ENCODE measurements at places on chromosomes 12 and 14.

- DNase-seq, result no peak
Observed at GRCh38 chr12:115947696-115948062, 329.8 kb downstream of the MED13L start.

DNA sequence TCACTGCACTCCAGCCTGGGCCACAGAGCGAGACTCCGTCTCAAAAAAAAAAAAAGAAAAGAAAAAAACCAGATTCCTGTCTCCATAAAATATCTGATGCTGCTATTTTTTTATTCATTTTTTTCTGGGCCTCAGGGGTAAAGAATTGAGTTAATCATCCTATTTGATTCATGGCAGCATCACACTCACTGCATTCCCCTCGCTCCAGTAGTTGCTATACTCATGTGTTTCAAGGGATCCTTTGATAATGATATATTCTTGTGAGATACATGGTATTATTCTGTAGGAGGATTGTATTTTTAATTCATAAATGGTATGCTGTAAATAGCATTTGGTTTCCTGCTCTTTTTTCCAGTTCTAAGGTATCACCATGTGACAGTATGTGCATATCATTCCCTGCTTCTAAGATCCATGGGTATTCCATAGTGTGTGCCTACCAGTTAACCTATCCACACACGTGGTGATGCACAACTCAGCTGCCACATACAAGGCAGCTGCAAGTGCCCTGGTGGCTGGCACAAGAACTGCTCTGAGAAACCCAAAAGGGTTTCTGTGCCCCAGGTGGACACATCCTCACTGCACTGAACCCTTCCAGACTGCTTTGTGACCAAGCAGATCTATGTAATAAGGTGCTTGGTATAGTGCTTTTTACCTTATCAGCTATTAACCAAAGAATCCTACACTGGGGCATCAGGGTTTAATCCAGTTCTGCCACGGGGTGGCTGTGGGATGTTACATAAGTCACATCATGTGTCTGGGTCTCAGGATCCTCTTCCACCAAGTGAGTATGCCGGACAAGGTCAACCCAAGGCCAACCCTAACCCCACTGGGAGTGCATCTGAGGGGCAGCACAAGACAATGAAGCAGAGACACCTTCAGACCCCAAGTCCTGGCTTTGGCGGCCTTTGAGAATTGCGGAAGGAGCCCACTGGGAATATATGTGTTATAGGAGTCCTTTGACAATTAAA lies 74.6 kb downstream of the ZFP36L1 start:
- no peak for DNase-seq

- DNase-seq, result no peak
Observed at GRCh38 chr12:92224685-92225331, 79.2 kb upstream of the BTG1 start.

DNA sequence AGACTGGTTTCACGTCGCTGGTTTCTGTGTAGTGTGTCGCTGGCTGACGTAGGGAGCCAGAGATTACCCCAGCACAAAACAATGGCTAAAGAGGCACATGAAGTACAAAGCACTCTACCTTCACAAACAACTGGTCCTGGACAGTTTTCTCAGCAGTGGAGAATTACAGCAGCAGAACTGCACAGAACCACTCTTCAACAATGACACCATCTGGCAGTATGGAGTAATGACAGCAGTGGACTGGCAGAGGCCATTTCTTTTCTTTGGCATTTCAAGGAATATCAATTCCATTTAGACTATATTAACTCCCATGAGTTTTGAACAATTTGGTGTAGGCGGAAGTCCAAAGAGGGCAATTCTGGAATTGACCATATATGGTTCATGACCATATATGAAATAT lies 1074.1 kb downstream of the AACS start:
- DNase-seq, result no peak

GRCh38 chr14:70098250-70098809 lies 90.4 kb downstream of the SLC8A3 start:
- no peak for DNase-seq

DNA sequence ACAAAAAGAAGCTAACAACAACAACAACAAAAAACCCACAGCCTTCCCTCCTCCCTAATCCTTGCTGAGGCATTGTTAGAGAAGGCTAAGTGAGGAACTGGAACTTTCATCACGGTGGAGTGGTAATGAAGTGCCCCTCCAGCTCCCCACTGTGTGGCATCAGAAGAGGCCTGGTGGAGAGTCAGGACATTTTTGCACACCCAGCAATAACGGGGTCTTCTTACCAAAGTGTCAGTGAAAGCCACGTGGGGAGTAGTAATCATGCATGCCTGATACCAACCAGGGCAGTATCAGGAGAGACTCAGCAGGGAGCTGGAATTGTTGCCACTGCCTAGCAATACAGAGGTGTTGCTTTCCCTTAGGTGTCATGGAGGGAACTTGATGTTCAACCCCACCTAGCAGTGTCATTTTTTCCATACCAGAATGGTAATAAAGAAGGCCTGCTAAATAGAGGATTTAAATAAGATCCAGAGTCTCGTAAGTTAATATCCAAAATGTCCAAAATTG lies 299.7 kb upstream of the RGS6 start:
- DNase-seq, result no peak

DNA sequence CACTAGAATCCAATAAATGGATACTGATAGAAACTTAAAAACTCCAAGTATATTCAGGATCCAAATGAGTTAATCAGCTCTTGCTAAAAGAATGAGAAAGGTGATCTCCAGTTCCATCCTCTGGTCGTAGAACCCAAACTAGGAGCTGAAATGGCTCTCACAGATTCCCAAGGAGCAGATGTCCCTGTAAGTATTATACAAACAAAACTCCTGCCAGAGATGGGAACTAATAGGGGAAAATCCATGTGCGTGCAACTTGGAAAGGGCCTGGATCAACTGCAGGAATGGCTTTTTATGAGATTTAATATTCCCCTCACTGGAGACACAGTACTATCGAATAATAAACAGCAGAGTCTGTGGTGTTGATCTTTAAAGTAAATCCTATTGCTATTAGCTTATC lies 309.2 kb upstream of the TBX3 start:
- DNase-seq, result no peak

- DNase-seq, result no peak
Observed at GRCh38 chr12:7129872-7130691, at the start of gene CLSTN3. CLSTN3 (plus strand) TSS chr12:7130371; CDS start chr12:7130649, 278 bp downstream.

- no peak for DNase-seq
Observed at GRCh38 chr12:112963227-112963861, 15.0 kb upstream of the OAS2 start.

DNA sequence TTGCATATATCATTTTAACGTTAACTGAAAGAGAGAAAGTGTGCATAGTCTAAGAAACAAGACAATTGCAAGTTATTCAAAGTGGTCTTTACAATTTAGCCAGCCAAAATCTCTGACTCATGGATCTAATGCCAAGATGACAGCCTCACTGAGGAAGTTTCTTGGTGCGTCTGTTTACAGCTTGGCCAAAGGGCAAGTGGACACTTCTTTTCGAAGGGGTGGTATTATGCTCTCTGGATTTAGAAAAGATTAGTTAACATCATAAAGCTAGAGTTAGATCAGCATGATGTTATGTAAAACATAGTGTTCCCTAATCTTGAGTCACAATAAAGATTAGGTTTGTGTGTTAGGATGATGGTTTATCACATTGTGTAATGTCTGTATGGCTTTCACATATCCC lies 51.5 kb upstream of the SLC2A13 start:
- no peak for DNase-seq

- no peak for DNase-seq
Observed at GRCh38 chr14:99519931-99520421, 38.8 kb downstream of the CCNK start.

DNA sequence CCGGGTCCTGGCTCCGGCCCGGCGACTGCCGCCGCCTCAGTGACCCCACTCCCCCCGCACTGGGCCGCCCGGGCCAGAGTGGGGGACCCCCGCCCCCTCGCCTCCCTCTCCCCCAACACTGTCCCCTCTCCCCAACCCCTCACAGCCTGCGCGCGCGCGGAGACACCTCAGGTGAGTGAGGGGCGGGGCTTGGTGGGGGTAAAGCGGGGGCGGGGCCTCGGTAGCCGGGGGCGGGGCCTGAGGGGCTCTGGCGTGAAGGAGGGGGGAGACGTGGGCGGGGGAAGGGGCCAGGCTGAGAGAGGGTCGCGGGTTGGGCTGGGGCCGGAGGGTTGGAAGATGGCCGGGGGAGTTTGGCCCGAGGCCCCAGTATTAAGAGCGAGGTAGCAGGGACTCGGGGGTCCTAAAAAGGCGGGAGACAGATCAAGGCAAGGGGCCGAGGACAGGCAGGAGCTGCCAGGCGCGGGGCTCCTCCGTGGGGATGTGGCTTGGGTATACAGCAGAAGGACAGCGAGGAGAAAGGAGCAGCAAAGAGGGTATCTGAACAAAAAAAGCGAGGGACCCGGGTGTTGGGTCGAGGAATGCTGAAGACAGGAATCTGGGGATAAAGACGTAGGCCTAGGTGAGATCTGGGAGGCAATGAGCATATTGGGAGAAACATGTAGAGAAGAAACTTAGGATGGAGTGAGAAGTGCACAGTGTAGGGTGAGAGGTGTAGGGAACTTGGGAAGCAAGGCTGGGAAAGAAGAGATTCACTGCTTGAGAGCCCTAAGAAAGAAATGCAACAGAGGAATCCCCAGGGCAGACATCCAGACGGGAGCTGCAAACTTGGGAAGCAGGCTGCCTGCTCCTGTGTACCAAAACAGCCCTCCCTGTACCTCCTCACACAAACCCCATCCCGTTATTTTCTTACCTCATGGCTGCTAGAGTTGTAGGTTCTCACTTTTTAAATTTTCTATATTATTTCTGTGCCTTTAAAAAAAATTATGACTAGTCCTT lies 10.8 kb downstream of the SUOX start:
- DNase-seq, result no peak

DNA sequence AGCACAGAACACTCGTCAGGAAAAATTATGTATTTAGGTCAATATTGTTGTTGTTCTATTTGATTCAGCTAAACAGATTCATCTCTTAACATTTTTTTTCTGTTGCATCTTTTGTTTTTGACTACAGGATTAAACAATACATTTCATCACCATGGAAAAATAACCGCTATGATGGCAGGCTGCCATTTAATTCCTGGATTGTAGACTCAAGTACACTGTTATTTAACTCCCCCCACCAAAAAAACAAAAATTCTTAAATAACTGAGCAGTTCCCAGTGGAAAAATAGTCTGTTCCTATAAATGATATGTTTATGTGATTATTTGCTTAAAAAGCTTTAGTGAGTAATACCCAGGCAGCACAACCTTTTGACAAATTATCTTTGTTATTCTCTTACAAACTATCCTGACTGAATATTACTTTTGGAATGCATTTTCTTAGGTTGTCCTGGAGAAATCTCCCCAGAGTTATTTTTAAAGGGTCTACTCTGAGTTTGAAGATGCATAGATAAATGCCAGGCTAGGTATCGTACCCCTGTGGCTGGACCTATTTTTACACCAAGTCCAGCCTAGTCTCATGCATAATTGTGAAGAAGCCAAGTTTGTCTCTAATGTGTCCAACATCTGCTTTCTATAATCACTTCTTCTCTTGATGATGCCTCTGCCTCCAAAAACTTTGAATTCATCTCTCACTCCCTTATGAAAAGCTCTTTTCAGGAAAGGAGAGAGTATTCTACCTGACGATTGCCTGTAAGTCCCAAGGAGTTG lies 3.7 kb downstream of the KERA start:
- DNase-seq, result no peak

- DNase-seq, result no peak
Observed at GRCh38 chr12:95227818-95228356, 10.3 kb downstream of the VEZT start.

DNA sequence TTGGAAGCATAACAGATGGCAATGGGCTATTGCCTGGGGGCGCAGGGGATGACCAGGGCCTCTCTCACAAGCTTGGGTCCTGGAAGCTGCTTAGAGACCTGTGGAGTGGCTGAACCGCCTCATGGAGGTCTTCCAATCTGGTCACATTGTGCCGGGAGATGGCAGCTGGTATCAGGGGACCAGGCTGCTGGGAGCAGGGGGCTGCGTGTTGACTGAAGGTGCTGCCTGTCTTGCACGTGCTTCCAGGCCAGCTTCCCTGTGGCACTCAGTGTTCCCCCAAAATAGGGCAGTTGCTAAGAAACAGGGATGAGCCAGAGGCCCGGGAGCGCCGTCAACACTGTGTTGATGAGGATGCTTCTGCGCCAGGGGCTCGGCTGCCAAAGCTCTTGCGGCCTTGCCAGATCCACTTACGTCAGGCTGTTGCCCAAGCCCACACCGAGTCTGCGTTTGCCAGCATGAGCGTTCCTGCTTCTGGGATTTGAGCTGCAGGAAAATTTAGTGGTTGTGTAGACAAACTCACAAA lies 39.8 kb downstream of the ELK3 start:
- DNase-seq, result no peak

DNA sequence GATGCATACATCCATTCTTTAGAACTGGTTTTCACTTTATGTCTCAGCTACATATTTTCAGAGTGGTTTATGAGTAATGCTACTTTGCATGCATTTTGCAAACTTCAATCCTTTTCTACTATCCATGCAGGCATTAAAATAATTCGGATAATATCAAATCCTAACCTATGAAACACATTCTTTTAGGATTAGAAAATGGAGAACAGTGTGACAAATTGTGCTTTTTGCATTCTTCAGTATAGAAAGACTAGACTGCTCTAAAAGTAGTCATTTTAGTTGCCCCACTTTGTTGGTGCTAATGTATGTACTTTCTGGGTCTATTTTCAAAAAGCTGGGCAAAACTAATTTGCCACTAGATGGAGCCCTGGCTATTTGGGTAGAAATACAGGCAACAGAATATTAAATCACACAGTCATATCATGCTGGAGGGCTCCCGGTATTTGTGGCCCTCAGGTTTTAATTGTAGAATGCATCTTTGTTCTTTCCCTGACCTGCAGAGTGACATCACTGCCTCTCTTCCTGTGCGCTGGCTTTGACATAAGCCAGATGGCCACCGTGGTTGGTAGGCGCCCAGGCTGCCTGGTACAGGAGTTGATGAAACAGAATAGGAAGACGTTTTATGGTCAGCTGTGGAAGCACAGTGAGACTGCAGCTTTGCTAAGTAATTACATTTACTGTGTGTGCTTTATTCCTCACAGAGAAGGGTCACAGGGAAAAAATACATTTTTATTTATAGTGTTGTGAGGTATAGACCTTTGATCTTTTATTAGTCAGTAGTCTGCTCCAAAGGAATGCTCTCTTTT lies 28.1 kb downstream of the MSRB3 start:
- no peak for DNase-seq

- DNase-seq, result no peak
Observed at GRCh38 chr14:42113358-42114069, 506.8 kb downstream of the LRFN5 start.

- no peak for DNase-seq
Observed at GRCh38 chr14:102525219-102525928, 15.8 kb upstream of the ANKRD9 start.
